ENCODE measurements at places on chromosomes 5 and 9. TPM values are rescaled to one million over a fixed set of nuclear protein-coding genes. Genes with fewer than 3 reads are reported as not detected.

DNA sequence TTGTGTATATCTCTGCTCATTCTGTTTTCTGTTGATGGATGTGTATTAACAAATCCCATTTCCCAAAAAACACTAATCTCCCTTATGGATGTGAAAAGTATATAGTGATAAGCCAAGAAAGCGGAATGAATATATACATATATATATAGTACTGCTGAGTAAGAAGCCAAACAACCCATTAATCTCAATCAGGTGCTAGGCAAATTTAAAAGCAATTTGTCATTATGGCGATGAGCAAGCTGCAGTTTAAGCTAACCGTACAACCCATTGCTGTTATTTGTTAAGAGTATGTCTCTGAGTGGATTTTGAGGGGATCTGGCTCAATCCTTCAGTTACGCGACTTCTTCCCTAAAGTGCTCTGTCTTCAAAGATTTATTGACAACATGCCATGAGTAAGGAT, 640.4 kb upstream of the ARRDC3 start:
- DNase-seq: no peak

- peak; percentile 92 for DNase-seq
Measured at GRCh38 chr5:124806373-124807077, 60.1 kb upstream of the ZNF608 start.

DNA sequence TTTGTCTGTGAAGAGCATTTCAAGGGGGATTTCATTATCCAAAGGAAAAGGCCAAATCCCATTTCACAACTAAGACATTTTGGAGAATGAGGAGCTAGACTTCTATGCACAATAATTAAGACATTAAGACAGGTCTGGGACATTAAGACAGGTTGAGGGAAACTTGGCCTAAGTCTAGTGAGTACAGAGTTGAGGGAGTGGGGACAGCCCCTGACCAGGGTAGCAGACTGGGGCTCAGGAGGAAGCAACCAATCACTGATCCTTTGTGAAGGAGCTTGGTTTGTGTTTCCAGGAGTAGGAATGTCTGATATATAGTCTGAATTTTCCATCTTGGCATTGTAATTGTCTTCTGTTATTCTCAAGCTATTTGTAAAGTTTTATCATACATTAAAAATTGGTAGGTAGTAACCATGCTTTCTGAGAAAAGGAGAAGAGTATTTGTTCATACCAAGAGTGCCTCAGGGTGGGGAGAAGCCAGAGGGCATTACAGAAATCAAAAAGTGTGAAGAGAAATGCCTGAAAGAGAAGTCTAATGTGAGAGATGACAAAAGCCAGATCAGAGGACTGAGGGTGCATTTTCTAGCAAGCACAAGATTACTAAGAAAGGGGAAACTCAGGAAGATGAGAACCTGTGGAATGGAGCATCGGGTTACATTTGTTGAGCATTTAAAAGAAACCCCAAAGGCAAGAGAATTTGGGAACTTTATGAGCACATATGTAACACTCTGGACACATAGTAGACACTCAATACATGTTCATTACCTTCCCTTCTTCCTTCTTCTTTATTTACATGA, 189.3 kb upstream of the PIK3R1 start:
- DNase-seq: no peak

DNA sequence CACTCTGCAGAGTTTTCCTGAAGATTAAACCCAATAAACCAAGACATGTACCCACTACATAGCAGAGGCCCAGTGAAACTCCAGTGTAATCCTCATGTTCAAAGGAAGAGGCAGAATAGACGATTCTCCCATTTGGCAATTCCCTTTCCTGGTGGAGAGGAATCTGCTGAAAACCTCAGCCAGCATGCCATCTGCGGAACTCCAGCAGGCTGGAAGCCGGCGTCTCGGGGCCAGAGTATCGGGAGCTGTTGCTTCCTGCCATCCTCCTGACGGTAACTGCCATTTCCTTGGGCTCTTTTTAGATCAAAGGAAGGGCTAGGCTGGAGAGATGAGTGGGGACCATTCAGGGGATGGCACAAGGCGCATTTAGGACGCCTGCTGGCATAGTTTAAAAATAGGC, 20.5 kb downstream of the NEURL1B start:
- DNase-seq: no peak

DNA sequence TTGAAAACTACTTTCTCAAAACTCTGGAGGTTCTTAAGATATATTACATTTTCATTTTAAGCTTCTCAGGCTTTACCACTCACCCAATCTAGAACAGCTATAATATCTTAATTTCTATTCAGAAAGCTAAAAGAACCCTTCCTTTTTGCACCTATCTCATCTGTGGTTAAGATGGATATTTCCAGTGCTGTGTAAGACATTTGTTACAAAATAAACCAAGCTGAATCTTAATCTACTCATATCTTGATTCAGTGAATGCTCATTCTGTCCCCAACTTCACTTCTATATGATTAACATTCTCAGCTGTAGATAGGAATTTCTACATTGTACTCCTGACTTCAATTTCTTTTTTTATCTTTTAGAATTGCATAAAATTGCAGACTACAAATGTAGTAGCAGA, 15.0 kb downstream of the ABHD17B start:
- no peak for DNase-seq

DNA sequence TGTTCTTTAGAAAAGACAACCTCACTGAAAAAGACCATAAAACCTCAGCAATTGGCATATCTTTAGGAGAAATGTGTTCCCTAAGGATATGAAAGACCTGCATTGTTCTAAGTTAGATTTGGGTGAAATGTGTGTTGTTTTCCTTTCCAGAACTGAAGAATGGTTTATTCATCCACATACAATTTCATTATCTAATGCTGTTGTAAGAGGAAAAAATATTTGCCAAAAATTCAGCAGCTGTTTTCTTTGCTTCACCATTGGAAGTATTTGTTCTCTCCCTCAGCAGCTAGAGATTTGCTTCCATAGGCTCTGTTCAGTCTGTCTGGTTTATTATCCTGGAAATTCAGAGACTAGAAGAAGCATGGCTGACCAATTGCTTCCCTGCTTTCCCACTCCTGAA, 150.9 kb downstream of the ISOC1 start:
- no peak for DNase-seq

GRCh38 chr5:101431201-101431600, 528.1 kb upstream of the ST8SIA4 start:
- no peak for DNase-seq

- DNase-seq: no peak
Measured at GRCh38 chr9:115164511-115164974, 46.6 kb upstream of the TNC start.

DNA sequence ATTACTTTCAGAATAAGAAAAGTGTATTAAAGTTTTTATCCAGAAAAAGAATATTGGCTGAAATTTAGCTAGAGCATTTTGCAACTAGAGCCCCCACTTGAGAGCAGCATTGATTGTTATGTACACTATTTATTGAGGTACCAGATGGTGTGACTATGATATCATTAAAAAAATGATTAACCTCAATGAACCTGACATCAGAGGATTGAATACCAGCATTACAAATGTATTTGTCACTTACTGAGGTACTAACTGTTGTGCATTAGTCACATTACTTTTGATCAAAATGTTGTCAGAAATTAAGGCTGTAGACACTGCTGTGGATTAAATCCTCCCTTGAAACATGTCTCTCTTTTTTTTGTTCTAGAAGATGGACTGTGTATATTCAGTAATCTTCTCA, 127.8 kb upstream of the DHFR start:
- DNase-seq: no peak

DNA sequence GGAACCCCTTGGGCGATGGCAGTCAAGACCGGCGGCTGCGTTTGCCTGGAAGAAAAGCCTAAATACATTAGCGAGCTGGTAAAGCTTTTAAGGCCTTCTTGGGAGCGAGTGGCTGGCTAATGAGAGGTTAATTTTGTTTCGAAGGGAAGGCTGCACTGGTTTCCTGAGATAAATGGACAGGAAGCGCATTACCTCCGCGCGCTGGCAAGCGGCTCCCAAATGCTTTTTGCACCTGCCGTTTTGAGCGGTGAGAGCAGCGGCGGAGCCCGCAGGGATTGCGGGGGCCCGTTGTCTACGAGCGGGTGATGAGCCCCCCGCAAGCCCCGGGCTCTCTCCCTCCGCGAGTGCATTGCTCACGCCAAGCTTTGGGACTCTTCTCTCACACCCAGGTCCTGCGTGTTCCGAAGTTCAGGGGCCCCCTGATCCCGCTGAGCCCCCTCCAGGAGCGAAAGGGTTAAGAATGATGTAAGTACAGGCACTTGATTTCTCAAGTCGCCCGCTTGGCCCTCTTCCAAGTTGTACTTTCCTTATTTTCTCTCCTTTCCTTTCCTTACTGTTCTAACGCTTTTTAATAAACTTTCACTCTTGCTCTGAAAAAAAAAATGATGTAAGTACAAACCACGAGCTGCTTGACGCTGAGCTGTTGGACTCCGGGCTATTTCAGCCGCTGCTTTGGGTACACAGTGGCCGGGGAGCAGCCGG, 3.1 kb upstream of the RGMB start:
- DNase-seq: peak; percentile 71

- DNase-seq: no peak
Measured at GRCh38 chr5:177178733-177179304, 45.2 kb downstream of the NSD1 start.

GRCh38 chr5:11027660-11028059, 266.6 kb upstream of the DAP start:
- DNase-seq: no peak

DNA sequence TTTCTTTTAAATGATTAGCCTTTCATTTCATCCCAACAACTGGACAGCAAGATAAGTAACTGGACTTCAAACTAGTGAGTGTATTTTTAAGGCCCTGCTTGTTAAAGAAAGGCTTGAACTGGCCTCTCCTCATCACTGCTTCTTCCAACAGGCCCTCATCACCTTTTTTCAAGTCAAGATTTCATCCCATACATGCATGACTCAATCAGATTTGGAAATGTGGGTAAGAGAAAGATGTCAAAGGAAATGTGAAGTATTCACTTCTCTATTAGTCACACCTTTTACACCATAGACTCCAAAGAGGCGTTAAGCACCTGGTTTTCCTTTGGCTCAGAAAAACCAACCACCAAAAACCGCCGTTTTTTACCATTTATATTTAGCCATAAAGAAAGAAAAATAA, 4.9 kb downstream of the NR4A3 start:
- no peak for DNase-seq

DNA sequence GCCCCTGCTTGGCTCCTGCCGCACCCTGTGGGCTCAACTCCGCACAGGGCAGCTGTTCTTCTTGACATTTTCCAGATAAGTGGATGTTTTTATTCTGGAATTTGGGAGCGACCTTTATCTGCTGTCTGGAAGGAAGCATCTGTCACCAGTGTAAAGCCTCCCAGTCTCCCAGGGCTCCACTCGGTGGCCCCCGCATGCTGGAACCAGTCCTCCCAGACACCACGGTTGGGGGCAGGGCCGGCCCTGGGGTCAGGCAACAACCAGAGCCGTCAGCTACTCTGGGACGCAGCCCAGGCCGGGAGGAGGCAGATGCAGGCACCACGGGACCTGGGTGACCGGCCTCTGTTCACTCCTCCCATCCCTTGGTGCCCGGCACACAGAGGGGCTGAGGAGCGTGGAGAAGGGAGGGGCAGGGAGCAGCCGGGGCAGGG, 92.8 kb upstream of the ADAMTS2 start:
- DNase-seq: peak; percentile 75

DNA sequence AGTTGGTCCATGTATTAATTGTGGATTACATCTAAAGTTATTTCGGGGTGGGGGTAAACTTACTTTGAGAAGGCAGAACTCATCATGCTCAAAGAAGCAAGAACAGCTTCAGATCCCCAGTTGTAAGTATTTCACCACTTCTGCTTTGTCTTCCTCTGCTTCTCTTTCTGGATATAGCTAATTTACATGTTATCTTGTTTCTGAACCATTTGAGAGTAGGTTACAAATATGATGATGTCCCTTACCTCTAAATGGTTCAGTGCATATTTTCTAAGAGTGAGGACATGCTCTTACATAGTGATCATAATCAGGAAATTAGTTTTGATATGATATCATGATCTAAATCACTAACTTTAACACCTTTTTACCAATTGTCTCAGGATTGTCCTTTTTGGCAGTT, 11.9 kb downstream of the TRIO start:
- DNase-seq: no peak

DNA sequence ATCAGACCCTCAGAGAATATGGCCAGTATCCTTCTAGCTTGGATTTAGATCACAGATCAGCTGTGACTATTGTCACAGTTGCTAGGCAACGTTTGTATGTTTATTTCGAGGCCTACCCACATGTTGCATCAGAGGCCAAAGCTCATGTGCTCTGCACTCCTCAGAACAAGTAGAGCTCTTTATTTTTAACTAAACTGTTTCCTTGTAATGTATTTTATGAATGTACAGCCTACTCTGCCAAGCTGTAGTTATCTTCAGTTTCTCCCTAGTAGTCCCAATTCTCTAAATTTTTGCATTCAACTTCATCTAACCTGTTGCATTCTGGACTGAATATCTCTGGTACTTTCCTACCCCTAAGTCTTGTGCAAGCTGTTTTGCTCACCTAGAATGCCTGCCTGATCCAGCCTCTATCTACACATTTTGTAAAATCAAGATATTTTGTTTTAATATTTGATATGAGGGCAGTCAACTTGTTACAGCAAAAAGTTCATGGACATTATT, 52.8 kb downstream of the CAST start:
- DNase-seq: peak; percentile 92

- peak; percentile 82 for DNase-seq
Measured at GRCh38 chr9:106916466-106917235, 53.7 kb downstream of the ZNF462 start.

GRCh38 chr9:70588381-70588780, 173.9 kb upstream of the KLF9 start:
- DNase-seq: no peak

DNA sequence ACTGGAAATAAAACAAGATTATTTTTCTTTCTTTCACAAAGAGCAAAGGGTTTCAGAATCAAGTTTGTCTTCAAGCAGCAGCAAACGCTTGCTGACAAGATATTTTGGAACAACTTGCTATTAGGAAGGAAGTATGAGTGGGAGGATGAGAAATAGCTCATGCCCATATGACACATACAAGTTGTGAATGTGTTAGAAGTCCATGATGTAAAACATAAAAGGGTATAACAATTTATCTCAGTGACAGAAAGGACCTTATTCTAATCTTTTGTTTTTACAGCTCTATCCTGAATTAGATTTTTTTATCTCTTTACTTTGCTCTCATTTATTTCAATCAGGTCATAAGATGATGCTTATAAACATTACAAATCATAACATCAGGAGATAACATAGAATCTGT, 516.6 kb upstream of the MEF2C start:
- no peak for DNase-seq

- DNase-seq: no peak
Measured at GRCh38 chr9:127114606-127115005, 7.8 kb downstream of the ANGPTL2 start.

The ADAMTSL1 gene
- total RNA-seq: 63.0 TPM

The CERCAM gene
- 53.8 TPM for total RNA-seq

The PCDHB12 gene
- total RNA-seq: 9.5 TPM

The ZMAT2 gene
- 47.0 TPM for total RNA-seq

The SAXO1 gene
- 0.06 TPM for total RNA-seq

The SLC4A9 gene
- total RNA-seq: not detected

The GCNT1 gene
- total RNA-seq: 0.67 TPM

The ALDH1A1 gene
- total RNA-seq: 3.0 TPM

The TAF11L10 gene
- total RNA-seq: not detected
